ENCODE measurements at places on chromosomes 2 and 18. TPM values are rescaled to one million over a fixed set of nuclear protein-coding genes. Genes with fewer than 3 reads are reported as not detected.

GRCh38 chr18:32040936-32041335, 22.3 kb downstream of the RNF125 start:
- no peaks in the 10 kb centered on the region for H3K27me3 ChIP-seq
- no peak for DNase-seq
- H3K27ac ChIP-seq: peak overlapping the region; percentile 93
- H3K4me1 ChIP-seq: peaks cover 50% of the 10 kb centered on the region
- H3K36me3 ChIP-seq: peaks cover 7% of the 10 kb centered on the region

DNA sequence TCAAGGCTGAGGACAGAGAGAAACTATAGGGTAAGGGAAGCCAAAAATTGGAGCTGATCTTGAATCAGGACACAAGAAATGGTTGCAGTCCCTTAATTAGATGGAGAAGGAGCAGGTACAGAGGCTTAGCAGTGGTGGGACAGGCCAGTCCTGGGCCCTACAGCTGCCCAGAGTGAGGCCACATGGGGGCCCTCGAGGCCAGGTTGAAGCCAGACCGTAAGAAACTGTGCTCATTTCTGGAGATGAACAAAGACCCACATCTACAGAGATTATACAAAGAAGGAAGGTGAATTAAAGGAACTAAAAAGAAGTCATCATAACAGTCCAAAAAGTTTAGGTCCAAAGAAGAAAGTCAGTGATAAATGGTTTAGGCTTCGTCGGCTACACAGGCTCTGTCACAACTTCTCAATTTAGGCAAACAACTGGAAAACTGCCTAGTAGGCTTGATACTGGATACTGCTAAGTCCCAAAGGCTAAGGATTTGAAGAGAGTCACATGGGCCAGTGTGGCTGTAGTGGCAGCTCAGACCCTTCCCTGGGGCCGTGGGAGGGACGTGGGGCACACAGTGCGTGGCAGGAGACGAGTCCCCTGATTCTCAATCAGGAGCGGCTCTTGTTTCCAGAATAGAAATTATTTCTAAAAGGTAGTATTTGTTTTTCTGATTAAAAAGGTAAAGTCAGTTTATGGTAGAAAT, 50.4 kb upstream of the CNGA3 start:
- H3K4me3 ChIP-seq: no peak overlapping the region
- peaks cover 37% of the 10 kb centered on the region for H3K27me3 ChIP-seq
- H3K27ac ChIP-seq: no peak overlapping the region
- no peak for DNase-seq

DNA sequence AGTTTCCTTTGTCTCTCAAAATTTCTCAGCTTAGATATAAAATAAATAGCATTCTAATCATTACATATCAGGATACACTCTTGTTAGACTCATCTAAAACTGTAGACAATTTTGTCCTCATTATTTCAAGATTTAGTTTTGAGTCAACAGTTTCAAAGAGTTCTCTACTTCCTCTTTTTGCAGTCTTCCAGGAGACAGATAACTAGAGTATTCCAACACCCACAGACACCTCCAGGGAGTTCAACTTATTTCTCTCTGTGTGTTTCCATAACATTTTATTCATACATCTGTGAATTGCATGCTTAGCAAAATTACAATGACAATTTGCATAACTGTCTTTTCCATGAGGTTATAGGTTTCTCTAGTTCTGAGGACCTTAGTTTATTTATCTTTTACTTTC, 166.6 kb upstream of the HNMT start:
- no peak overlapping the region for H3K27ac ChIP-seq
- H3K27me3 ChIP-seq: no peaks in the 10 kb centered on the region
- no peak overlapping the region for H3K4me3 ChIP-seq
- H3K36me3 ChIP-seq: no peaks in the 10 kb centered on the region
- DNase-seq: no peak
- no peaks in the 10 kb centered on the region for H3K4me1 ChIP-seq

The CCDC102B gene
- total RNA-seq: 1.5 TPM

GRCh38 chr2:100509066-100509465, 38.8 kb downstream of the NMS start:
- peaks cover 16% of the 10 kb centered on the region for H3K36me3 ChIP-seq
- H3K4me1 ChIP-seq: no peaks in the 10 kb centered on the region
- no peak overlapping the region for H3K27ac ChIP-seq
- no peak overlapping the region for H3K4me3 ChIP-seq
- DNase-seq: no peak

GRCh38 chr2:171390941-171391516, 42.8 kb downstream of the METTL8 start:
- H3K27me3 ChIP-seq: no peaks in the 10 kb centered on the region
- H3K27ac ChIP-seq: no peak overlapping the region

The MC2R gene
- total RNA-seq: not detected

The CYBRD1 gene
- 5.2 TPM for total RNA-seq

The MYO5B gene
- not detected for total RNA-seq

The RELCH gene
- 38.9 TPM for total RNA-seq

DNA sequence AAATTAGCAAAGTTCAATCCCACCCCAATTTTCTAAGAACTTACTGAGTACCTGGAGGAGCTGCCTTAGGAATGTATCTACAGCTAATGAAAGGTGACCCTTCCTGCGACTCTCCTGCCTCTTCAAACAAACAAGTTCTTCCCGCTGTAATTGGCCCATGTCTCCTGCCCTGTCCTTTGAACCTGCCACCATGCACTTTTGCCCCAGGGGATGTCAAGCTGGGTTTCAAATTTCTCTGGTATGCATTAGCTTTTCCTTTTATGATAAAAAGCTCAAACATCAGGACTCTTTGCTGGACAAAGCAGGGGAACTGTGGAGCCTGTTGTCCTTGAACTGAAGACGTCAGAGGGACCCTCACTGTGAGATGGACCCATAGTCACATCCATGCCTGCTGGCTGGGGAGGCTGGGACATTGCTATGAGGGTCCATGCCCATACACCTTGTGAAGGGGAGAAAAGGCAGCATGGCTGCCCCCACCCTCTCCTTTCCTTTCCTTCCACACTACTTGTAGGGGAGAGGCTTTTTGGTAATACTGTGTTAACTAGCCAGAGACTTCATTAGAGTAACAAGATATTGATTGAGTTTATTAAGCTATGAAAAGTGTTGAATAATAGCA, 210.7 kb upstream of the COPS8 start:
- H3K27me3 ChIP-seq: peaks cover 15% of the 10 kb centered on the region
- no peak overlapping the region for H3K4me3 ChIP-seq
- no peaks in the 10 kb centered on the region for H3K36me3 ChIP-seq
- no peak for DNase-seq

DNA sequence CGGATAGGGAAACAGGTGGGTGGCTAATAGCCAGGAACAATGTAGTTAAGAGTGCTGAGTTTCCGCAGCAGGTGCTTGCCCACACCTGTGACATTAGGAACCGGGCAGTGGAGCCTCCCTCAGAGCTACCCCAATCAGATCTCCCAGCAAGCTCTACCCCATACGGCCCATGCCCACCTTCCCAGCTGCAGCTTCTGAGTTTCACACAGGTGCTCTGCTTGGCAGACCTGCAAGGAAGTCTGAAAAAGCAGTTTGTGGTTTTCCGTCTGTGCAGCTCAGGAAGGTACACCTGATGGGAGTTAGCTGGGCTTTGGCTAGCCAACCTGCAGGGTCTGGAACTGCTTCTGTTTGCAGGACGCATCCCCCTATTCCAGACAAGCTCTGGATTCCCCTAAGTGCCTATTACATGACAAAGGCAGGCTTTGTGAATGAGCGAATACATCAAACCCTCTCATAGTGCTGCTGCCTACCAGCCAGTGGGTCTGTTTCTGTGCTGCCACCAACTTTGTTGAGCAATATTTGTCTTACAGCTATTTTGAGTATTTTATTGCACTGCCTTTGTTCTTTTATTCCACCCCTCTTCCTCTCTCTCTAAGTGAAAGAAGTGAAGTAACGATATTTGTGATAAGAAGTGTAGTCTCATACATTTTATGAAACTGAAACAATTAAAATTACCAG, 24.7 kb upstream of the CEP68 start:
- peak overlapping the region; percentile 75 for H3K27ac ChIP-seq
- no peaks in the 10 kb centered on the region for H3K27me3 ChIP-seq
- H3K36me3 ChIP-seq: no peaks in the 10 kb centered on the region
- H3K4me3 ChIP-seq: peak overlapping the region; percentile 55
- DNase-seq: no peak

GRCh38 chr2:43708891-43709290, 32.7 kb upstream of the C1GALT1C1L start:
- H3K4me3 ChIP-seq: no peak overlapping the region
- peaks cover 11% of the 10 kb centered on the region for H3K27me3 ChIP-seq
- no peak overlapping the region for H3K27ac ChIP-seq
- H3K4me1 ChIP-seq: no peaks in the 10 kb centered on the region
- H3K36me3 ChIP-seq: no peaks in the 10 kb centered on the region

DNA sequence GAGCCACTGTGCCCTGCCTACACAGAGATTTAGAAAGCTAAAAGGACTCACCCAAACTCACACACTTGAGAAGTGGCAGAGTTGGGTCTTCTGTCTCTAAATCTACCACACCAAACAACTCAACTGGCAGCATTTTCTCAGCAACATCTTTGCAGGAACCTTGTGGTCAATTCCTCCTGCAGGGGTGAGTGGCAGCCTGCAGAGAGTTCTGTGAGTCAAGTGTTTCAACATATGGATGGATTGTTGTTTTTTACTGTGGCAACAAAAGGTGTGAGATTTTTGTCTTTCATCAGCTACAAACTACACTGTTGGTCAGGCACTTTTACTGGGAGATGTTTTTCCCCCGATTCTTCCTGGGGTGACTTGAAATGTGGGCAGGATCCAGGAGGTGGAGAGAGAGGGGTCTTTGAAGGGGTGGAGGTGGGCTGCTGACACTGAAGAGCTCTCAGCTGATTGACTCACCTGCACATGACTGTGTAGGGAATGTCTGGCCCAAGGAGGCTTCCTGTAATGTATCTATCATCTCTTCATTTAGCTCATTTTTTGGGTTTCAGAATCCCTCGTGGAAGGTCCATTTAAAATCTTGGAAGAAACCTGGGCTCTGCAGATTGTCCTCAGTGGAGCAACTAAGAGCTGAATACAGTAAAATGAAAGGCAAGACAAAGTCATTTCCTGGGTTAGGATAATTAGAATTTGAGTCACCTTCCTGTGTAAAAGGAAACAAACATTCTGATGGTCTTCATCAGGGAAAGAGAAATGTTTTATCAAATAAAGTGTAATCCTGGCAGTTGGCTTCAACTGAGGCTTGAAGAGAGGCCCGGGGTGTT, 98.6 kb downstream of the MSH2 start:
- H3K27ac ChIP-seq: peak overlapping the region; percentile 90
- H3K4me3 ChIP-seq: peak overlapping the region; percentile 86
- DNase-seq: peak; percentile 70
- peaks cover 35% of the 10 kb centered on the region for H3K4me1 ChIP-seq
- H3K27me3 ChIP-seq: no peaks in the 10 kb centered on the region
- H3K36me3 ChIP-seq: peaks cover 8% of the 10 kb centered on the region

- peak; percentile 66 for DNase-seq
- H3K4me1 ChIP-seq: peaks cover 48% of the 10 kb centered on the region
- H3K27me3 ChIP-seq: no peaks in the 10 kb centered on the region
- peaks cover 29% of the 10 kb centered on the region for H3K36me3 ChIP-seq
- peak overlapping the region; percentile 93 for H3K27ac ChIP-seq
Measured at GRCh38 chr18:3248658-3249359, 1.2 kb downstream of the MYL12A start.

GRCh38 chr18:25561918-25562317, 210.0 kb upstream of the ZNF521 start:
- H3K27ac ChIP-seq: no peak overlapping the region
- no peaks in the 10 kb centered on the region for H3K27me3 ChIP-seq
- no peaks in the 10 kb centered on the region for H3K36me3 ChIP-seq
- H3K4me3 ChIP-seq: no peak overlapping the region

The IL36RN gene
- total RNA-seq: not detected

The ZC3H6 gene
- total RNA-seq: 3.4 TPM

GRCh38 chr2:64932371-64933216, 56.6 kb upstream of the SLC1A4 start:
- H3K27me3 ChIP-seq: no peaks in the 10 kb centered on the region
- no peak for DNase-seq
- no peak overlapping the region for H3K27ac ChIP-seq
- peaks cover 8% of the 10 kb centered on the region for H3K4me1 ChIP-seq

- no peaks in the 10 kb centered on the region for H3K27me3 ChIP-seq
- DNase-seq: no peak
Measured at GRCh38 chr2:119849838-119850565, 90.3 kb downstream of the PTPN4 start.

DNA sequence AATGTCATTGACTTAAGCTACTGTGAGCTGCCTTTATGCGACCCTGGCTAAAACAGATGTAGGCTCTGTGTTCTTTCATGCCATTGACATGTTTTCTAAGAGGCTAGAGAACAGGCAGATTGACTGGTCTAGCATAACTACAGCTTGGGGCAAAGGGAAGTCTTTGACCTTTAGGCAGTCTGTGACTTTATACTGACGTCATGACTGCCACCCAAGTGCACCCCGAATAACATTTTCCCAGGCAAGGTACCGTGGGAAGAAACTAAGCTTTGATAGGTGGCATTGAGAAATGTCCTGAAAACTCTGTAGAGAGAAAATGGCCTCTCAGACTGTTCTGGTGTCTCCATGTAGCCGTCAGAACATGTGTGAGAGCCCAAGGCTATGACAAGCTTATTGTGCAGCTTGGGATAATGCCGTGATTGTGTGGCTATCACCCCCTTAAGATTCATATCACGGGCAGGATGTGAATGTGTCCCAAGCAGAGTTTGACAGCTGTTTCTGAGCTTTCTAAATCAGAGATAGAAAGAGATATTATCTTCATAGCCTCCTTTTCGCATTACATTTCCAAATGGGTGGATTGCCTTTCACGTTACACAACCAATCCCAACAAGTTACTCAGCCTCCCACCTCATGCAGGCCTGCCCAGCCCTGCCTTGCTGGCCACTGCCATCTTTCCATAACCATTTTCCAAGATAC, 672.2 kb upstream of the ACVR2A start:
- H3K36me3 ChIP-seq: no peaks in the 10 kb centered on the region
- peaks cover 8% of the 10 kb centered on the region for H3K27me3 ChIP-seq
- H3K4me3 ChIP-seq: no peak overlapping the region
- no peak overlapping the region for H3K27ac ChIP-seq
- H3K4me1 ChIP-seq: peaks cover 3% of the 10 kb centered on the region
- DNase-seq: no peak

DNA sequence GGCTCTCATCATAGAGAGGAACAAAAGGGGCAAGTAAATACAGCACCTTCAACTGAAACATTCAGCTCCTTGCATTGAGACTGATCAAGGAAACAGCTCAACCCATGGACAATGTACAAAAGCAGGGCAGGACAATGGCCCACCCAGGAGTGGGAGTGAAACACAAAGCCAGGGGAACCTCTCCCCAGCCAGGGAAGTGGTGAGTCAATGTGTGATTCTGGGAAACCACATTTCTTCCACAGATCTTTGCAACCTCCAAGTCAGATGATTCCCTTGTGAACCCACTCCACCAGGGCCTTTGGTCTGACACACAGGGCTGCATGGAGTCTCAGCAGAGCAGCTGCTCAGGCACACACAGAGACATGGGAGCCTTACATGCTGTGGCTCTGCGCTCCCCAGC, 294.5 kb downstream of the NR4A2 start:
- H3K4me3 ChIP-seq: no peak overlapping the region
- H3K27ac ChIP-seq: no peak overlapping the region
- H3K4me1 ChIP-seq: no peaks in the 10 kb centered on the region
- H3K36me3 ChIP-seq: no peaks in the 10 kb centered on the region
- no peak for DNase-seq

The ANTXR1 gene
- total RNA-seq: not detected

GRCh38 chr2:43302182-43302960, 76.0 kb upstream of the ZFP36L2 start:
- no peaks in the 10 kb centered on the region for H3K27me3 ChIP-seq
- no peak overlapping the region for H3K4me3 ChIP-seq
- H3K4me1 ChIP-seq: peaks cover 9% of the 10 kb centered on the region
